ENCODE measurements at places on chromosomes 7 and 10.

DNA sequence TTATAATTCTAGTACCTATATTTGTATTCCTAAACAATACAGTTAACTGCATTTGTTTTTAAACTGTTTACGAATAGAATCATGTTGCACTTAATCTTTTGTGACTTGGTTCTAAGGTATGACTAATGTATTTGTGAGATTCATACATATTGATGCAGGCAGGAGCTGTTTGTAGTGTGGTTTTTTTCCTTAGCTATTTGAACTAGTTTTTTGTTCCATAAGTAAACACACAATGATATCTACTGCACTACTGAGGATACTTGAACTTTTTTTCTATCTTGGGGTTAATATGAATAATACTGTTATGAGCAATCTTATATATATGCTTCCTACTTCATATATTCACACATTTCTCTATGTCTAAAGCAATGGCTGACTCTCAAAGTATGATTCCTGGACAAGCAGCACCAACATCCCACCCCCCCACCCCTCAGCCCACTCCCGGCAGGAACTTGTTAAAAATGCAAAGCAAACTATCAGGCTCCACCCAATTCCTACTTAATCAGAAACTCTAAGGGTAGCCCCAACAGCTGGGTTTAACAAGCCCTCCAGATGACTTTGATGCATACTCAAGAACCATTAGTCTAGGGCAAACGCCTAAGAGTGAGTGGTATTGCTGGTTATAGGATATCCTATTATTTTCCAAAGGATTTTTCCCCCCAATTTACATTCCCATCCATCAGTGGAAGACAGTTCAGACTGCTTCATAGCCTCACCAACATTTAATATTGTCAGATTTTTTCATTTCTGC, 25.8 kb downstream of the BRAF start:
- DNase-seq: no peak

GRCh38 chr10:125153703-125154490, 6.5 kb downstream of the CTBP2 start:
- no peak for DNase-seq

DNA sequence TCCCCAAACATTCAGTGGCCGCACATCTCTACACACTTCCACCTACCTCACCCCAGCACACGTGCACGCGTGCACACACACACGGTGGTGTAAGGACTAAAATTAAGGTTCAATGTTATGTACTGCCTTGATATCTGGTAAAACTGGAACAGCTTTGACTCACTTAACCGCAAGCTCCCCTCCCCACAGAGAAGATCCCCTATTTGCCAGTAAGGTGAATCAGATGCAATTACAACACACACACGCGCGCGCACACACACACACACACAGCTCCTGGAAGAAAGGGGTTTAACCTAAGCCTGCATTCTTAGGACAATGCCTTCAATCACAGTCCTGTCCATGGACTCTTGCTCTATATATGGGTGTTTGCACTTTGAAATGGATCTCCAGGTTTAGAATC, 25.5 kb upstream of the VPS41 start:
- DNase-seq: no peak

GRCh38 chr10:50739618-50740292, at the start of gene ASAH2B:
TSS of gene ASAH2B (plus strand) at chr10:50739936. CDS start at chr10:50745131, 5,195 bp downstream.
- peak; percentile 25 for DNase-seq

GRCh38 chr10:58291538-58292174, 22.7 kb downstream of the CISD1 start:
- peak; percentile 52 for DNase-seq

DNA sequence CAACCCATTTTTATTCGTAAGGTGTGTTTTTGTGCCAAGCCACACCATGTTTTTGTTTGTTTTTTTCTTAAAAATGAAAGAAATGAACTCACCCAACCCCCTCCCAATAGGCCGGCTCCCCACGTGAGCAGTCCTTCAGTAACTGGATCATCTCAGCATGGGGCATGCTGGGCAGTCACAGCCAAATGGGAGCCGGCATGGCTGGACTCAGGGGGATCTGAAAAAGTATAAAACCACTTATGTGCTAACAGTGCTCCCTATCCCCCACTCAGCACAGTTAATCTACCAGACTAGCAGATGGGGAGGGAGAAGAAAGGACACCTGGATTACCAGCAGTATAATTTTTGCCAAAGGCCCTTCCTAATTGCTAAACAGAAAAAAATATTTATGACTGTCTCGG, 39.3 kb downstream of the BAZ1B start:
- no peak for DNase-seq

DNA sequence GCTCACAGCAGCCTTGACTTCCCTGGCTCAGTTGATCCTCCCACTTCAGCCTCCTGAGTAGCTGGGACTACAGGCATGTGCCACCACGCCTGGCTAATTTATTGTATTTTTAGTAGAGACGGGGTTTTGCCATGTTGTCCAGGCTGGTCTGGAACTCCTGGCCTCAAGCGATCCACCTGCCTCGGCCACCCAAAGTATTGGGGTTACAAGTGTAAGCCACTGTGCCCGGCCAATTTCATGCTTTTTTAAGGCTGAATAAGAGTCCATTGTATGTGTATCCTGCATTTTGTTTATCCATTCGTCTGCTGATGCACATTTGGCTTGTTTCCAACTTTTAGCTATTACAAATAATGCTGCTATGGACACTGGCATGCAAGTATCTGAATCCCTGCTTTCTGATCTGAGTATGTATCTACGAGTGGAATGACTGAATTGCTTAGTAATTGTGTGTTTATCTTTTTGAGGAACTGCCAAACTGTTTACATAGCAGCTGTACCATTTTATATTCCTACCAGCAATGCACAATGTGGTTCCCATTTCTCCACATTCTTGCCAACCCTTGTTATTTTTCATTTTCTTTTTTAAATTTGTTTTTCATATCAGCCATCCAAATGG, 37.3 kb upstream of the TPST1 start:
- DNase-seq: no peak

DNA sequence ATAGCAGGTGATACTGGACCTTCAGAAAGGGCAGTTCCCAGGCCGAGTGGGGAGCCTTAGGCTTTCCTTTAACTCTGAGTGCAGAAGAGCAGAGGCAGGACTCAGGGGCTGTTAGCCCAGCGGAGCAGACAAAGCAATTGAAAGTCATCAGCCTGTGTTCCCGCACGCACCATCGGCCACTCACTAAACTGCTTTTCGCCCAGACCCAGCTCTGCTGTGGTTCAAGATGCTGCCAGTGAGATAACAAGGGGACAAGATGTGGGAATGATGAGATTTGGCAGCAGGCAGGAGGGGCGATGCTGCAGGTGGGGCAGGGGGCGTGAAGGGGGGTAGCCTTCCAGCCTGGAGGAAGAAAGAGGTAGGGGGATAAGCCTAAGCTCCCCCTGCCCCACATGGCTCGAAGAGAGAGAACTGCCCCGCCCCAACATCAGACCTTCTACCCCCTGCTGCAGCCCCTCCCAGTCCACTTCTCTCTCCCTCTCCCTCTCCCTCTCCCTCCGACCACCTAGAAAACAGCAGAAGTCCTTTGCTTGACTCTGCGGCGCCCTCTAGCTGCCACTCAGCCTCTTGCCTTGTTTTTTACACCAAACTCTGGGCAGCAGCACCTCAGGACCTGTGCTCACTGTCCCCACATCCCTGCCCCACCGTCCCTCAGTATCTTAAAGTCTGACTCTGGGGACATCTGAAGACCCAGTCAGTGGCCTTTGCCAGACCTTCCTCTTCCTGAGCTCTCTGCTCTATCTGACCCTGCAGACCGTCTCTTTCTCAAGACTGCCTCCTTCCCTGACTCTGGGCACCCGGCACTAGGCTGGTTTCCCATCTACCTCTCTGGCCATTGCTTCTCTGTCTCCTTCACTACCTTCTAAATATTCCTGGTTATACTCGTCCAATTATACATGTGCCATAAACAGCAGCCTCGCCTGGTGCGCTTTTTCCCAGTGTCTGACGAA, 110.5 kb downstream of the C10orf105 start:
- peak; percentile 60 for DNase-seq

DNA sequence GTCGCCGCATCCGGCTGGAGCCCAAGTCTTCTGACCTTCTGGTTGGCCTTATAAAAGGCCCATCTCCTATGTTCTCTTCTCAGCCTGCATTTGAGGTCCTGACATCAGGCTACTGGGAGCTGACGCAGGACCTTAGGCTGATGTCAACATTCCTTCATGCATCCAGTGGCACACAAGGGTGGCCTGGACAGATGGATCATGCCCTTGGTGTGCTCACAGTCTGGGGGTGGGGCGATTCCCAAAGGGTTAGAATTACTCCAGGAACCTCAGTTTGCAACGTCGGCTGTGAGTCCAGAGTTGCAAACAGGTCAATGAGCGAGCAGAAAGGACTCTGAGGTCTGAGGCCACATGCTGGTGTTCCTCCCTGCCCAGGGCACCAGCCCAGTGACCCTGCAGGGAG, 8.2 kb upstream of the CLIP2 start:
- no peak for DNase-seq

GRCh38 chr7:51262796-51263531, 53.6 kb downstream of the COBL start:
- no peak for DNase-seq

DNA sequence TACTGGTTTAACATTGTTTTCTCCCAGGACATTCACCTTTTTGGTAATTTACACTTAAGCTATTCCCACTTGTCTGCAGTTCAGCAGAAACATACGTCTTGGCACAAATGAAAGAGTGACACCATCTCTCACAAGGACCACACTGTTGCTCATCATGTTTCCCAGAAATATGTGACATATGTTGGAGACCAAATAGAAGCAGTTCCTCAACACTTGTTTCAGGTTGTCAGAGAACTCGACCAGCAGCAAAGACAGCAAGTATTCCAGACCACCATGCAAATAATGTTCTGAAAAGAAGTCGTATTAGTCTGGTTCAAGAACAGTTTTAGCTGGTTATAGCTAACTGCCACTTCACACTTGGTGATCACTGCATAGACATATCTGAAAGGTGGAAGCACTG, 81.3 kb upstream of the KLF6 start:
- no peak for DNase-seq

DNA sequence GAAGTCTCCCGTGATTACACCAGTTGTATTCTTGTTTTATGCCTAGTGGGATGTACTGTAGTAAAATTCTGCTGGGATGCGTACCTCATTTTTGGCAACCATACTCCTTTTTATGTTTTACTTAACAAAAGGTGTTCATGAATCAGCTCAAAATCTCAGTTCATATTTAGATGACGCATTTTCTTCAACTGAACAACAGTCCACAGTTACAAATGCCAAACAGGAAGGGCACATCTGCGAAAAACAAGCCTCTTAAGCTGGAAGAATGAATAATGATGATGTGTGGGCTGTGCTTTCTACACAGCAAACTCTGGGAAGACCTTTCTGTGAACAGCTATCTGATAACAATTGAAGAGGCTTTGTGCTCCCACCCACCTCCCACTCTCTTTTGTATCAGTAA, 68.4 kb upstream of the NRBF2 start:
- DNase-seq: no peak

DNA sequence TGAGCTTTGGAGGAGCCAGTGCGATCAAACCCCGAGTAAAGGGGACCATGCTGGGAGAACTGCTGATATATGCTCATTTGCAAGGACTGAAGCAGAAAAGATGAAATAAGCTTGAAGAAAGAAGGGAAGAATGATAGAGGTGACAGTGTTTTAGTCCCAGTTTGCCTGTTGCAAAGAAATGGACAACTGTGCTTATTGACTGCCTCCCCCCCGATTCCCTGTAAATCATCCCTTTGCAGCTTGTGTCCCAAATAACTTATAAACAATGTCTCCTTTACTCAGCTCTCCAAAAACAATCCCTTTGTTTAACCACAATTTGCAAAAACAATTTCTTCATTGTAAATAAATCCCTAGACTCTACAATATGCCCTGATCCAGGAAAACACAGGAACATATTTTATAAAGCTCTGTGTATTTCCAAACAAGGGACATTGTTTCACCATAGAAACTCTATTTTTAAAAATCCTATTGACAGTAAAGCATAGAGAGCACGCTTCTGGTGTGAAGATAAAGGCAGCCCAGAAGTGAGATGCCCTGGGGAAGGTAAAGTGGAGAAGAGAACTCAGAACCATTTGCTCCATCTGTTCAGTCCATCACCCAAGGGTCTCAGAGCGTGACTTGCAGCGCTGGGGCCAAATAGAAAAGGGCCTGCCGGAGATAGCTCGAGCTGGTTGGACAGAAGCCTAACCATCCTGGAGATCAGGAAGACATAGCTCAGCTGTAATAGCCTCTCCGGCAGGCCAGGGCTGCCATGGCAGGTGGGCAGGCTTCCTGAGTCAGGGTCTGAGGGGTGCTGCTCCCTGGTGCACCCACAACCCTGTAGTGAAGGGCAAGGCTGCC, 280.5 kb downstream of the WDR11 start:
- DNase-seq: no peak

DNA sequence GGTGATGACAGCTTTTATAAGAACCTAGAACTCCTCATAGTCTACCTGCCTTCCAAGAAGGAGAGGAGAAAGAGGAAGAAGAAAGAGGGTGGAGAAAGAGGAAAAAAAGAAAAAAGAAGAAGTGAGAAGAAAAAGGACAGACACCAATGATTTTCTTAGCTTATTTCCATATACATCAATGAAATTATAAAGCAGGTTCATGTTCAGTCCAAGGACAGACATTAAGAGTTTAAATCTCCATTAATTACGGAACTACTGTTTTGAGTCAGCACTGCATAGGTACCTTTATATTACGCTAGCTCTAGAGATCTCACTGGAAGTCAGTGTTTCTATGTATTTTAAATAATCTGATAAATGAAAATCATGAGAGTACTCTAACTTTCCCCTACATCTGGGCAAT, 309.0 kb upstream of the HGF start:
- no peak for DNase-seq

GRCh38 chr10:60951272-60951724, 7.3 kb upstream of the RHOBTB1 start:
- no peak for DNase-seq

GRCh38 chr10:81109200-81109752, 571.6 kb downstream of the SH2D4B start:
- DNase-seq: no peak

- DNase-seq: peak; percentile 46
Measured at GRCh38 chr10:32005050-32005449, 51.2 kb downstream of the KIF5B start.

- no peak for DNase-seq
Measured at GRCh38 chr7:138228769-138229168, 152.5 kb downstream of the AKR1D1 start.

- DNase-seq: no peak
Measured at GRCh38 chr7:135560631-135561030, 2.9 kb downstream of the NUP205 start.

DNA sequence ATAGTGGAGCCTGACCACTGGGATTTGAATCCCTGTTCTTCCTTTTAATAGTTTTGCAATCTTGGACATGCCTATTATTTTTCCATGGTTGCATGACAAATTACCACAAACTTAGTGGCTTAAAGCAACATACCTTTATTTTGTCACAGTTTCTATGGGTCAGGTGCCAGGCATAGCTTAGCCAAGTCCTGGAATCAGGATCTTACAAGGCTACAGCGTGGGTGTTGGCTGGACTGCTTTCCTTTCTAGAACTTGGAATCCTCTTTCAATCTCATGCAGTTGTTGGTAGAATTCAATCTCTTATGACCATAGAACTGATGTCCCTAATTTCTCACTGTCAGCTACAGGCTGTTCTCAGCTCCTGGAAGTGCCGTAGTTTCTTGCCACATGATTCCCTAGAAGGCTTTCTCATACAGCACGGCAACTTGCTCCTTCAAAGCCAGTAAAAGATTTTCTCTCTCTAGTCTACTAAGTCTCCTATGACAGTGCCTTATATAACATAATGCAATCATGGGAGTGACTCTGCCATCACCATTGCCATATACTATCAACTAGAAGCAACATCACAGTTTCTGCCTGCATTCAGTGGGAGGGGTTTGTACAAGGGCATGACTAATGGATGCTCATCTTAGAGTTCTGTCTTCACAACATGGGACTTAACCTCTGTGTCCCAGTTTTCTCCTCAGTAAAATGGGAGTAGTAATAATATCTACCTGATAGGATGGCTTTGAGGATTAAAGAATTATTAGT, 243.4 kb upstream of the FZD1 start:
- no peak for DNase-seq

Measured in hematopoietic multipotent progenitor cell treated with erythropoietin and hydrocortisone succinate and interleukin-3 and kit ligand, for 15 days (in vitro differentiated cells).